ENCODE measurements at places on chromosomes 3 and 15.

GRCh38 chr15:55224892-55225291 lies 28.2 kb upstream of the RSL24D1 start:
- no peak for DNase-seq

DNA sequence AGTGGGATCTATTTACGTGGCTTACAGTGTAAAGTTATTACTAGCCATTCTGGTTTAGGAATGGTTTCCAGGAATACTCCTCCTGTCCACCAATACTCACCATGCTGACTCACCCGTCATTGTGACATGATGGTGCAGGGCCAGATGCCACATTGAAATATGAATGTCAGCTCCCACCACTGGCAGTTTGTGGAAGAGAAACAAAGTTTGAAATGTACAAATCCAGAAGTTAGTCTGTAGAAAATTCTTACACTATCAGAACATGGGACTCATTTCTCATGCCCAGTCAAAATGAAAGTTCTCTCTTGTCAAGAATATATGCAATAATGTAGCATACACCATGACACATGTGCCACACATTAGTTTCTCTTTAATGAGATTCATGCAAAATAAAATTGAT lies 14.4 kb upstream of the TSPAN3 start:
- no peak for DNase-seq

GRCh38 chr3:118408431-118408830 lies 626.2 kb downstream of the IGSF11 start:
- DNase-seq = no peak

- DNase-seq = no peak
Measured at GRCh38 chr3:30245858-30246622, 360.4 kb upstream of the TGFBR2 start.

GRCh38 chr15:29632671-29633406 lies 189.4 kb downstream of the TJP1 start:
- DNase-seq = no peak

DNA sequence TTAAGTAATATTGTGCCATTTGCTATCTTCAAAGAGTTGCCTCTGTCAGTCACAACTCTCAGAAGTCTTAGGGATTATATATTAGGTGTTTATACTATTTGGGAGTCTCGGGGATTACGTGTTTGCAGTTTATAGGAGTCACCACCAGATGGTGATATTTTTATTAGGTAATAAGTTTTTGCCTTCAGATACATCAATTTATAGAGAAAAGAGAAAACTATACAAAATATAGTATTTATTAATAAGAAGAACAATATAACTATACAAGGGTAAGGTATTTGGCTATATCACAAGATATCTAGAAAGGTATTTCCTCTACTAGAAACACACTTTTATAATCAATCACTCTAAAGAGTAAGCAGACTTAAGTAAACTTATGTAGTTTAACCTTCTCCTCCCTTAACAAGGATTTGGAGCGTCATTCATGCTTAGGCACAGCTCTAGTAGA lies 10.7 kb upstream of the DHX36 start:
- no peak for DNase-seq
